ENCODE measurements at places on chromosomes 11 and 22. TPM values are rescaled to one million over a fixed set of nuclear protein-coding genes. Genes with fewer than 3 reads are reported as not detected.

Gene PRSS23
- total RNA-seq: 126 TPM

Gene LRP5
- total RNA-seq: 19.1 TPM

Gene C11orf87
- 0.09 TPM for total RNA-seq

Gene SYT13
- 4.9 TPM for total RNA-seq

Gene POU2AF2
- total RNA-seq: not detected

Gene PRMT3
- total RNA-seq: 4.4 TPM

Gene SPDYC
- not detected for total RNA-seq

Gene CARD16
- not detected for total RNA-seq

Gene CRYBB2
- not detected for total RNA-seq

Gene CBLIF
- total RNA-seq: not detected

Gene RTN4R
- not detected for total RNA-seq

Gene SUSD2
- 2.3 TPM for total RNA-seq

Gene SLC17A6
- not detected for total RNA-seq

Gene LARGE1
- total RNA-seq: 18.7 TPM

Gene NRGN
- total RNA-seq: 0.62 TPM

Gene CFAP300
- total RNA-seq: 8.4 TPM

Gene LMNTD2
- 0.14 TPM for total RNA-seq

Gene SLC29A2
- 1.5 TPM for total RNA-seq

Gene OR6A2
- total RNA-seq: 1.0 TPM

Gene TECTA
- not detected for total RNA-seq

Gene PLEKHB1
- total RNA-seq: 7.5 TPM

Gene CCT8L2
- not detected for total RNA-seq

Gene PKDREJ
- 0.14 TPM for total RNA-seq

Gene CRY2
- total RNA-seq: 91.8 TPM

Gene TOM1
- 39.6 TPM for total RNA-seq

Gene CNGA4
- total RNA-seq: 0.26 TPM

Gene ZDHHC13
- 10.9 TPM for total RNA-seq

Gene CHST1
- 4.9 TPM for total RNA-seq

Gene MMP7
- total RNA-seq: 15.3 TPM

Gene HNRNPUL2
- 17.7 TPM for total RNA-seq

Gene RIBC2
- total RNA-seq: 3.9 TPM

Gene CCDC73
- 0.55 TPM for total RNA-seq

Gene A4GALT
- total RNA-seq: 26.2 TPM

Gene APOBEC3B
- not detected for total RNA-seq

Gene OR10D3
- not detected for total RNA-seq

Gene SEPTIN3
- total RNA-seq: not detected

Gene FGF3
- total RNA-seq: not detected

Gene RAB3IL1
- 33.6 TPM for total RNA-seq

Gene ACR
- 0.35 TPM for total RNA-seq

Gene DLG2
- 2.9 TPM for total RNA-seq

Gene ADM2
- 0.14 TPM for total RNA-seq

Gene CLDN5
- 192 TPM for total RNA-seq

Gene MMP27
- total RNA-seq: not detected

Gene ADAMTS8
- total RNA-seq: 2.3 TPM

Gene TRPM5
- total RNA-seq: 0.21 TPM

Gene CCDC157
- not detected for total RNA-seq

Gene DDX25
- total RNA-seq: 0.46 TPM

Gene FGF19
- total RNA-seq: not detected

Gene JRKL
- 10.6 TPM for total RNA-seq

Gene OR8D4
- not detected for total RNA-seq

Gene TTC36
- total RNA-seq: 1.8 TPM

Gene RAB39A
- total RNA-seq: 0.26 TPM

Gene BCO2
- total RNA-seq: 14.8 TPM

Data from uterus (tissue), 4 donors.